Left forelimb (tissue), 1 donor: ENCODE measurements at places on chromosomes 4 and X.

- DNase-seq: no peak
Measured at GRCh38 chr4:163680386-163681098, 186.1 kb downstream of the TMA16 start.

- DNase-seq: no peak
Measured at GRCh38 chr4:71765821-71766383, 18.0 kb downstream of the GC start.

DNA sequence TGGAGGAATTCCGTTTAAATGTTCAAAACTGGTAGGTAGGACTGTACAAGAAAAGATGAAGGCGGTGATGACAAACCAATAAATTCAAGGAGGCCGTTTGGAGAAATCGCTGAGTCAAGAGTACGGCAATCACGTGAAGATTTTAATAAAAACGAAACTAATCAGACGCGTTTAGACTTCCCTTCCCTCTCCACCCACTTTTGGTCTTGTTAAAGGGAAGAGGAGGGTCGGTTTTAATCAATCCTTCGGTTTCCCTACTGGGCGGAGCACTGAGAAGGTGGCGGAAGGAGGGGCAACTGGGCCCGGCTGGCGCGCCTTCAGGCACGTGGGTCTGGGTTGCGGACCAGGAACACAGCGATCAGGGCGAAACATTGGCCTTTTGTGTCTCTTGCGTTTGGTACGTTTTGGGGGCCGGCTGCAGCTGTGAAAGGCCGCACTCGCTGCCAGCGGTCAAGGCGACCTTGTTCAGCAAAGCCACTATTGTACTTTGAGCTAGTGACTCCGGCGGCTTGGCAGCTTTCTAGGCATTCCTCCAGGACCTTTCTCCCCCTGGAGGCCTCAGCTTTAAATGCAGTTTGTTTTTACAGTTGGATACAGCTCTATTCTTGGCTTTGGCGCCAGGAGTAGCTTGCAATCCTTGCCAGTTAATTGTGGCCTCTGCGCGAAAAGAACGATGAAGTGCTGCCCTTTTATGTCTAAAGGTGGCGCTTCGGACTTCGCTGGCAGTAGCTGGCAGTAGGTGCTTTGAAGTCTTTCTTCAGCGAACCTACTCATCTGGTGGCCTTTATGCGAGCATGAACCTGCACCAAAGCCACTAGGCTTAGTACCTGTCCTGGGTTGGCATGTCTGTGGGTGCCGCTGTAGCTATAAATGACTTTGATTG, 16.8 kb upstream of the LAMP2 start:
- DNase-seq: peak; percentile 72

DNA sequence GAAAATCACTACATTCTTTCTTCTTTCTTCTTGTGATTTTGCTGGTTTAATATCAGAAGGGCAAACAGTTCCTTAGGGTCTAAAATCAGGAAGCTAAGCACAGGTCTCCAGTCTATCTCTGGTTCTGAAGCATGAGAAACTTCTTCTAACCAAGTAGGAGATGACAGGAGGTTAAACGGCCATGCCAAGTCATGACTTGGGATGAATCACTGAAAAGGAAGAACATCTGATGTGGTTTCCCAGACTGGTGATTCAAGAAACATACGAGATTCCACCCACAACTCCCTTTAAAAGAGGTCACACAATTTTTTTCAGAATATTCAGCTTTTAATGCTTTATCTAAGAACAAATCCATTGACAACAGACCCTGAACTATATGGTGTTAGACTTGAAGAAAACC, 684.0 kb upstream of the PRKX start:
- no peak for DNase-seq

DNA sequence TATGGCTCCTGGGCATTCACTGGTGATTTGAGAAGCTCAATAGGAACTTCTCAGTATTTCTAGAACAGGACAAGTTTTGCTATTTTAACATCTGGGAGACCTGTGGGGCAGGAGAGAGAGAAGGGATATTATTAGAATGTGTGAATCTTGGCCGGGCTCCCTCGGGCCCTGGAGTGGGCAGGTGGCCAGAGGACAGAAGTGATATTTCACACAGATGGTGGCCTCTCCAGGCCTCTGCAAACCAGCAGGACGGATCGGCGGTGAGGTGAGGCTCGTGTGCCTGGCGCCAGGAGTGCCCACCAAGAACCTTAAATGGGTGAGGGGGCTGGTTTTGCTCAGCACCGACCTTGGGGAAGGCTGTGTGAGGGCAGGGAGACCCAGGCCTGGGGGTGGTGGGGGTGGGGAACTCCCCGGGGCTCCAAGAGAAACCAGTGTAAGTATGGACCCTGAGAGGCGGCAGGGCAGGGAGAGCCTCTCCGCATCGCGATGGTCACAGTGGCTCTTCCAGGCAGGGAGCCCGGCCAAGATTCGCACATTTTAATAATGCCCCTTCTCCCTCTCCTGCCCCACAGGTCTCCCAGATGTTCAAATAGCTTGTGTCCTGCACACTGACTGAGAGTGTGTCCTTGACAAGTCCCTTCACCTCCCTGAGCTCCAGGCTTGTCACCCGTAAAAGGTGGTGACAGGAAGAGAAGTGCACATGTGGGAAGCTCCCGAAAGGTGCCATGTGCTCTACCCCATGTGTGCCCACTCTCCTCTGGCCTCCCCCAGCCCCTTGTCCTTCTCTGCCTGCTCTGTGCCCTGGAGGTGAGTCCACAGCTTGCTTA, 64.9 kb downstream of the SORCS2 start:
- peak; percentile 81 for DNase-seq

GRCh38 chr4:3192827-3193226, 56.1 kb upstream of the MSANTD1 start:
- no peak for DNase-seq

- DNase-seq: no peak
Measured at GRCh38 chr4:3858046-3858730, 92.0 kb downstream of the ADRA2C start.

DNA sequence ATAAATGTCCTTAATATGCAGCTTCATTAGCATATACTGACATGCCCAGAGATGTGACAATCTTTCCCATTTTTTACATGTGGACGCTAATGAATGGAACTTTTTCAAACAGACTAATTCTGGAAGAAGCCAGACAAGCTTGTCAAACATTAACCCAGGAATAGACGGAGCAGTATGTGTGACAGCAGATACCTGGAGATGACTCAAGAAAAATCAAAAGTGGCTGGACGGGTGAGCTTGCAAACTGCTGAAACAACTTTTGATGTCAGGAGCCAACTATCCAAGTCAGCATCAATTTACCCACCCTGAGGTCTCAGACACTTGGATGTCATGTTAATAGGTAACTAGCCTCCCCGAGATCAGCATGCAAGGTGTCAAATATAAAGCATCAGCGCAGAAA, 183.0 kb downstream of the PACRGL start:
- DNase-seq: no peak

DNA sequence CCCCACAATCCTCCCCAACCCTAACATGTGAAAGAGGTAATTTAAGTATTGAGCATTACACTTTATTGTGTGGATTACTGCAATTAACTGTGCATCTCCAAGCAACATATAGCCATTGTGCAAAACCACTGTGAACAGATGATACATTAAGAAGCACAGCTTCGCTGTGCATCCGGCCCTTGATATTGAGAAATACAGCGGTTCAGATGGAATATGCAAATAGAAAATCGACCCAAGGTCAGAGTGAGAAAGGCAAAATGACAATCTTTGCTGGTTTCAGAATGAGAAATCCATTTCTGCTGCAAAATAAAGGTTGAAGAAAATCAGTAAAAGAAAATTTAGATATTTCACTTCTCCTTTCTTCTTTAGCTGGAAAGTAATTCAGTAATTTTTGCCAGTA, 805.9 kb upstream of the GRID2 start:
- no peak for DNase-seq

GRCh38 chr4:91288702-91289311, 1015.0 kb upstream of the GRID2 start:
- DNase-seq: no peak
